ENCODE measurements at places on chromosomes 1 and 21.
A peak's percentile ranks its signal among the peaks of the same experiment; 100 is the strongest.

DNA sequence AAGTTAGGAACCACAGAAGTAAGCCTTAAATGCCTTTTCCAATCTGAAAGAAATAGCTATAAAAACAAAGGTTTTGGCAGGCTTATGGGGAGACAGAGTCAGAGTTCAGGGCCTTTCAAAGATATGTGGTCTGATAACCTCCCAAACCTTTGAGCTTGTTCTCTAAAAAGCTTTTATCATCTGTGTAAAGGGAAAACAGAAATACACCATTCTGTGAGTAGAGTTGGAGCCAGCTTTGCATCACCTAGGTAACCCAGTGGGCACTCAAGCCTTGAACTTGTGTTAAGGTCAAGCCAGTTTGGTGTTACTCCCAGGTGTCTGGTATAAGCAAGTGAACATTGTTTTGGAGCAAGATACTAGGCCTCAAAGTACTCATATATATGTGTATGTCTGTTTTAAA, 50.1 kb downstream of the LAMC1 start:
- no peaks in the 10 kb centered on the region for H3K36me3 ChIP-seq
- no peak overlapping the region for H3K27ac ChIP-seq
- H3K27me3 ChIP-seq: no peaks in the 10 kb centered on the region
- DNase-seq: no peak

- H3K27me3 ChIP-seq: no peaks in the 10 kb centered on the region
- no peak overlapping the region for H3K4me3 ChIP-seq
- H3K27ac ChIP-seq: no peak overlapping the region
- peaks cover 2% of the 10 kb centered on the region for H3K4me1 ChIP-seq
- H3K36me3 ChIP-seq: no peaks in the 10 kb centered on the region
- DNase-seq: peak; percentile 80
These were observed 42.6 kb downstream of the UBE2G2 start for GRCh38 chr21:44758781-44759627.

GRCh38 chr1:29470788-29471119, 234.4 kb downstream of the PTPRU start:
- H3K27me3 ChIP-seq: peaks cover 2% of the 10 kb centered on the region
- no peaks in the 10 kb centered on the region for H3K4me1 ChIP-seq
- H3K36me3 ChIP-seq: no peaks in the 10 kb centered on the region
- no peak for DNase-seq

GRCh38 chr1:228463559-228464455, 23.4 kb upstream of the RNF187 start:
- no peak overlapping the region for H3K27ac ChIP-seq
- H3K4me1 ChIP-seq: peaks cover 25% of the 10 kb centered on the region
- H3K4me3 ChIP-seq: peak overlapping the region; percentile 80
- no peaks in the 10 kb centered on the region for H3K36me3 ChIP-seq
- peaks cover 67% of the 10 kb centered on the region for H3K27me3 ChIP-seq

DNA sequence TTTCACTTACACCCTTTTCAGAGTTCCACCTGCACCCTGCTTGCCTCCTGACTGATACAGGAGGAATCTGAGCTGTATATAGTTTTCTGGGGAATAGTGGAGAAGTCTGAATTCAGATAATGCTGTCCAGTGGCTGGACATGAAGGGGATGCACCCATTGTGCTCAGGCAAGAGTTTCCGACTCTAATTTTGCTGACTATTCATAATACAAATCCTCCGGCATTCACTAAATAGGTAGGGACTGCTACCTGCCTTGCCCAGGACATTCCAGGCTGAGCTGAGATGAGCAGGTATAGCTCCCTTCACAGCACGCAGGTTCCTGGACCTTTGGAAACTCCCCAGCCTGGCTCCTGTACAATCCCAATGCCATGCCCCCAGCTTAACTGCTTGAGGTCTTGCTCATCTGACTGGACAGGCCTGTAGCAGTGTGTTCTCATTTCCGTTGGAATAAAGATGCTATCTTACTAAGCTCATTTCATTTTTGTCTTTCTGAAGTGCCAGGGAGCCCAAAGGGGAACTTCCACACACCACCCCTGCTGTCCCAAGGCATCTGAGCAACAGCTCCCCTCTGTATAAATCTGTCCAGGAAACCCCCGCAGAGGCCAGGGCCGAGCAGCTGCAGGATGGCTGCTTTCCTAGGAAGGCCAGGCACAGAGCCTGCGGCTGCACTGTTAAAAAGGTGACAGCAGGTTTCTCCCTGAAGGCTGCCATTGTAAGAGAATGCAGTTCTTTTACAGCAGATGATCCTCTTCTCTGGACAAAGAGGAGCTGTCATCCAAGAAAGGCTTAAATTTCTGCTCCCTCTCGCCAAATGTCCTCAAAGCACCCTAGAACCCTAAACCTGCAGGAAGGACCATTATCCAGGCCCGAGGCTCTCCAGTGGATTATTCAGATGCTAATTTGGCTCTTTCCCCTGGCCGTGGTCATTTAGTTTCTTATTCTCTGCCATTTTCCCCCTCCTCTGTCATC, 21.7 kb upstream of the VASH2 start:
- no peak overlapping the region for H3K27ac ChIP-seq
- no peak overlapping the region for H3K4me3 ChIP-seq
- no peaks in the 10 kb centered on the region for H3K36me3 ChIP-seq
- no peak for DNase-seq
- H3K4me1 ChIP-seq: peaks cover 3% of the 10 kb centered on the region

DNA sequence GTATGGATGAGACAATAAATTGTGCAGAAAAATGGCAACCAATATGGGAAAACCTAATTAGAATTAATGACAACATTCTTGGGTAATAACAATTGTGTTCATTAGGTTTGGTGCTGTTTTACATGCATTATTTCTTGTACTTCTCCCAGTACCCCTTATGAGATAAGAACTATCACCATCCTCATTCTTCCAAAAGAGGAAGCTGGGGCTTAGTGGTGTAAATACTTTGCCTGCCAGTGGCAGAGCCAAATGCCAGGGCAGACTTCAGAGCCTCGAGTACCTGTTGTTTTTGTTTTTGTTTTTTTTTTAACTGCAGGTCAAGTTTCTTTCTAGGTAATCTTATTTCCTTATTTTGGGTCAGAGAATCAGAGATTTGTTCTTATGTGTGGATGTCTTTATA, 206.4 kb downstream of the RHOU start:
- no peaks in the 10 kb centered on the region for H3K36me3 ChIP-seq
- H3K4me1 ChIP-seq: peaks cover 19% of the 10 kb centered on the region
- no peak for DNase-seq
- no peak overlapping the region for H3K27ac ChIP-seq
- H3K27me3 ChIP-seq: peaks cover 7% of the 10 kb centered on the region

DNA sequence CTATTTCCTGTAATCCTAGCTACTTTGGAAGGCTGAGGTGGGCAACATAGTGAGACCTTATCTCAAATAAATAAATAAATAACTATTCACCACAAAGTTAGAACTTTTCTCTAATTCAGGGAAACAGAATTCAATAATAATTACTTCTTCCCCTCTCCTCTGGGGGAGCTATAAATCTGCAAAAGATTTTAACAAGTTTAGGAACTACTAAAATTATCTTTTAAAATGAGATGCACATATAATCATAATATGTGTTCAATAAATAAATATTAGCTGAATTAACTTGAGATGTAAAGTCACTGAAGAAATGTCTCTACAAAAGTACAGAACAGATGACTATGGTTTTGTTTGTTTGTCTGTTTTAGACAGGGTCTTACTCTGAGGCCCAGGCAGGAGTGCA, 14.1 kb downstream of the WDR47 start:
- DNase-seq: no peak
- no peak overlapping the region for H3K27ac ChIP-seq

DNA sequence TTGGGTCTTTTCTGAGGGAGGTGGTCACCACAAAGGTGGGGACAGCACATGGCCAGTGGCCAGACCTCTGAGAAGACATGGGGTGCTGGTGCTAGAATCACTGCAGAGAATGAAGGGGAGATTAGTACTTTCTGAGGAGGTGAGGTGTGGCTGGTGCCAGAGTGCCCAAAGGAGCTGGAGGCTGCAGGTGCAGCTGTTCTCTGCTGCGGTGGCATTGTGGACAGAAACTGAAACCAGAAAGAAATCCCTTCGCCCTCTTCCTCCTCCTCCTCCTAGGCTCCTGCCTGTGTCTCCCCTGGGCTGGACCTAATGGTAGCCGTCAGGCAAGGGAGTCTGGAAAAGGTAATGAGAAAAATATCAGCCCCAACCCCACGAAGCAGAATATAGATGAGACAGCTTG, 261.7 kb downstream of the TM2D1 start:
- DNase-seq: no peak
- no peaks in the 10 kb centered on the region for H3K36me3 ChIP-seq
- no peaks in the 10 kb centered on the region for H3K27me3 ChIP-seq

DNA sequence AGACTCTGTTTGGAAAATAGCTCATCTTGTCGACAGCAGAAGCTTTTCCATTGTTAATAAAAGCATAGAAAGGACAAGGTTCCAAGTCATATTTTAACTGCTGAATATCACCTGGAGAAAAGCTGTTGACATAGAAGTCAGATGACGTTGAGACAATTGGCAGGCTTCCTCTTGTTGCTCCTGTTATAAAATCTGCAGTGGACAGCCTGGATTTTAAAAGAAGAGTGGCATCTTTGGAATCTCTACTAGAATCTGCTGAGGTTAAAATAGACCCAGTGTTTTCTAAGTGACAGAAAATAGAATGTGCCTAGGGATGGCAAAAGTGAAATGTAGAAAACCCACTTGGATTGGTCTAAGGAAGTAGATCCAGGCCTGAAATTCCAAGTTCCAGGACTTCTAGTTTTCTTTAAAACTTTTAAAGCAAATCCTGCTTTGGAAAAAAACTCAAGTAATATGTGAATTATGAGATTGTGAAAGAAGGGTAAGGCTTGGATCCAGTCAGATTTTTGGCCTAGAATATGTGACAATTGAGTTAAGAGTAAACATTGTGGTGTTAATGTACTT, 53.6 kb upstream of the NEXN start:
- no peak for DNase-seq
- H3K27me3 ChIP-seq: no peaks in the 10 kb centered on the region
- H3K27ac ChIP-seq: peak overlapping the region; percentile 98
- H3K4me3 ChIP-seq: no peak overlapping the region
- H3K4me1 ChIP-seq: peaks cover 62% of the 10 kb centered on the region

DNA sequence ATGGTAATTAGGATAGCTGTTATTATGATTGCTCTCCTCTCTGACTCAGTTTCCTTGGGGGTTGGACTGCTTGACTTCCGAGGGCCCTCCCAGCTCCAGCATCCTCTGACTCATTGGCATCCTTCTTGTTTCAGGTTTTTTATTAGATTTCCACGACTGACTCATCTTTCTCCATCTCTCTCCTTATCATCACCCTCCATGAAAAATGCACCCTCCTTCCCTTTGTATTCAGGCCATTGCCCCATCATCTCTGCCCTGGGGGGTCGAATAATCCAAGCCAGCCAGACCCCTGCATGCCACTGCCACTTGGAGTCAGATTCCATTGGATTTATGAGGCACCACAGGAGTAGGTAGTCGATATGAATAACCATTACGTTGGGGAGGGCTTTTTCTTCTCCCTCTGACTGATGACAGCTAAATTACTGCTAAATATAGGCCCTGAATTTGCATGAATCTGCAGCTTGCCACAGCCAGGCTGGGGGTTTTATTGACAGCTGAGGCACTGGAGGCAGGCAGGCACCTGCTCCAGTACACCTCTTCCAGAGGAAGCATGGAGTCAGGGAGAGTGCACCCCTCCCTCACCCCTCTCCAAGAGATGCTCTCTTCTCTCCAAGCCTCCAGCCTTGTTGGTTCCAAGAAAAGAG, 91.7 kb downstream of the C1orf94 start:
- H3K27me3 ChIP-seq: no peaks in the 10 kb centered on the region
- H3K27ac ChIP-seq: no peak overlapping the region
- H3K4me3 ChIP-seq: no peak overlapping the region
- DNase-seq: peak; percentile 57
- H3K36me3 ChIP-seq: no peaks in the 10 kb centered on the region

DNA sequence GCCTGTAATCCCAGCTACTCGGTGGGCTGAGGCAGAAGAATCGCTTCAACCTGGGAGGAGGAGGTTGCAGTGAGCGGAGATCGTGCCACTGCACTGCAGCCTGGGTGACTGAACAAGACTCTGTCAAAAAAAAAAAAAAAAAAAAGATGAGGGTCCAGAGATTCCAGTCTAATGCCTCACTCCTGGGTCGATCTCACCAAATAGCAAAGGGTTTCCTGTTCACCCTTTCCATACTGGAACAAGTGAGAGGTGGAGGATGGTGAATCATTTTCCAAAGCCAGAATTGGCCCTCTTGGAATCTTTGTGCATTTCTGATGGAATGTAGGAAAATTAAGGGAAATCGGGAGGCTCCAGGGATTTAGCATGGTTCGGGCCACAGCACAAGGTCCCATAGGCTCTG, 58.1 kb upstream of the ZNF648 start:
- no peaks in the 10 kb centered on the region for H3K36me3 ChIP-seq
- H3K4me3 ChIP-seq: no peak overlapping the region
- H3K4me1 ChIP-seq: peaks cover 37% of the 10 kb centered on the region
- H3K27me3 ChIP-seq: peaks cover 3% of the 10 kb centered on the region
- H3K27ac ChIP-seq: no peak overlapping the region

- DNase-seq: no peak
- H3K4me3 ChIP-seq: no peak overlapping the region
- H3K36me3 ChIP-seq: peaks cover 2% of the 10 kb centered on the region
- peaks cover 60% of the 10 kb centered on the region for H3K4me1 ChIP-seq
- peak overlapping the region; percentile 96 for H3K27ac ChIP-seq
These were observed 64.4 kb downstream of the MAP3K7CL start for GRCh38 chr21:29194847-29195246.

GRCh38 chr1:154906621-154907081, 29.9 kb downstream of the PMVK start:
- no peak for DNase-seq
- no peaks in the 10 kb centered on the region for H3K4me1 ChIP-seq
- no peak overlapping the region for H3K27ac ChIP-seq
- no peak overlapping the region for H3K4me3 ChIP-seq

DNA sequence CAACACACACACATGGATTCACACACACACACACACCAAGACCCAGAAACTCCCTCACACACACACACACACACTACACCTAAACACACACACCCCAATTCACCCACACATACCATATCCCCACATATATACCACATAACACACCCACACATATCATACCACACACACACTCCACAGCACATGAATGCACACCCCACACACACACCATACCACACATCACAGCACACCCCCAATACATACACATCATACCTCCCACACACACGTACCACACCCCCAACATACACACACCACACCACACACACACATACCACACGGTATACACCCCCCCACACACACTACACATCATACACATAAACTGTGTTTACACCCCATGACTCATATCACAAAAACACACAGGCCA, 80.0 kb downstream of the DMRTB1 start:
- peaks cover 58% of the 10 kb centered on the region for H3K4me1 ChIP-seq
- H3K4me3 ChIP-seq: no peak overlapping the region
- no peak for DNase-seq
- H3K27me3 ChIP-seq: no peaks in the 10 kb centered on the region
- peaks cover 7% of the 10 kb centered on the region for H3K36me3 ChIP-seq

- no peak for DNase-seq
- H3K27me3 ChIP-seq: no peaks in the 10 kb centered on the region
- H3K4me1 ChIP-seq: peaks cover 39% of the 10 kb centered on the region
- H3K4me3 ChIP-seq: peak overlapping the region; percentile 36
These were observed 60.6 kb downstream of the SCCPDH start for GRCh38 chr1:246784621-246785493.

All from osteocyte (in vitro differentiated cells).